GM20000 (cell line): ENCODE measurements at places on chromosomes 5 and 9.

GRCh38 chr9:115000217-115000639 is 69.8 kb upstream of the TNFSF8 start:
- no peak for DNase-seq

DNA sequence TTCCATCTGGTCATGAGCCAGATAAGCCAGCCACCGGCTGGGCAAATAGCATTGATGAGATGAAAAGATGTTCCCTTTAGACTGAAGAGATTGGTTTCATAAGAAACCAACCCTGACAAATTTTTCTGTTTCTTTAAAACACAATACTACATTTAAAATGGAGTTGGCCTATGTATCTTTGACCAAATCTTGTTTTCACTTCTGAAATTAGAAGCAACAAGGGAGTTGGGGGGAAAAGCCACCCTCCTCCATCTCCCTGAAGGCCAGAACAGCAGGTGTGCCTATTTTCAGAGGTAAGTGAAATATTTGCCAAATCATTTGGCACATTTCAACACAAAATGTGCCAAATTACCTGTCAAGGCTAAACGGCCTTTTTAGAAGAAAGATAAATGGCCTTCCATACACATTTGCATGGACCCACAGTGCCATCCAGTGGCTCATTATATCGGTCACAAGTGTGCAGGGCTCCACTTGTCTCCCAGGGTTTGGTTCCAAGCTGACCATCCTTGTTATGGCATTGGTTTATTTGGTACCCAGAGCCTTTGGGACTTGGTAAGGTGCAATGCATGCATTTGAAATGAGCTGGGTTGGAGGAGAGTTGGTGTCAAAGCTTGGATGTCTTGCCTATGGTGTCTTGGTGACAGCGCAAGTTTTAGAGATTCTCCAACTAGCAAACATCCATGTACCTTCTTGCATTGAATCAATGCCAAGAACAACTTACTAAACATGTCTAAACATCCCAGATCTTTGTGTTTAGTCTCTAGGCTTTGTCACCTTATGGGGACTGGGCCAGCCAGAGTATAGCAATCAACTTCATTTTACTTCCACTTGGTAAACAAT is 372.0 kb upstream of the KIF2A start:
- peak; percentile 25 for DNase-seq

DNA sequence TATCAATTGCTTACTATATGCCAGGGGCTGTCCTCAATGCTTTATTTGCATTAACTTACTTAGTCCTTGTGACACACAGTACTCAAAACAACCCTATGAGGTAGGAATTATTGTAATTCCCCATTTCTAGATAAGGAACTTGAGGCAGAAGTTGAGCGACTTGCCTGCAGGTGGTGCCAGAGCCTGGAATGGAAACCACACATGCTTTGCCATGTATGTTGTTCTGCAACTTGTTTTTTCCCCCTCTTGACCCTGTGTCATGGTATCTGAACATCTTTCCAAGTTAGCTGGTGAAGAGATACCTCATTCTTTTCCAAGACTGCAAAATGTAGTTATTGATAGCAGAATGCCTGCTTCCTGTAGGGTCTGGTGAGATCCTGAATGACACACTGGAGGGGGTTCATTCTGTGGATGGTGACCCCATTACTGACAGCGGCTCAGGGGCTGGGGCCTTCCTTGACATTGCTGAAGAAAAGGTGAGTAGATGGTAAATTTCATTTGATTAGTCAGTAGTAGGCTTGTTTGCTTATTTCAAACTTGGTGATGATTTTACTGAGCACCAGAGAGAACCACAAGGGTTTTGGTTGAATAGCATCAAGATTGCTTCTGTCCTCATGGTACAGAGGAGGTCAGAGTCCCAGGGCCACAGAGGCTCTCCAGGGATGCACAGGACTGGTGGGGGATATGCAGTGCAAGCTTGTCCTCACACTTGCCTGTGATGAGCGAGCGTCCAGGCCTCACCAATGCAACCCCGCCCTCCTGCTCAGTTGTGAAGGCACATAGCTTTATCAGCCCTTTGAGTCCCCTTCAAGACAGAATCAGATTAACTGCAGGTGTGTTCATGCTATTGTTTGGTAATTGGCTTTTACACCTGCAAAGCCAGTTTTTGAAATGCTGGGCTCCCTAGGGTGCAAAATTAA is 57.0 kb downstream of the COL15A1 start:
- peak; percentile 64 for DNase-seq

GRCh38 chr5:77356740-77357139 is 135.4 kb downstream of the WDR41 start:
- peak; percentile 60 for DNase-seq

DNA sequence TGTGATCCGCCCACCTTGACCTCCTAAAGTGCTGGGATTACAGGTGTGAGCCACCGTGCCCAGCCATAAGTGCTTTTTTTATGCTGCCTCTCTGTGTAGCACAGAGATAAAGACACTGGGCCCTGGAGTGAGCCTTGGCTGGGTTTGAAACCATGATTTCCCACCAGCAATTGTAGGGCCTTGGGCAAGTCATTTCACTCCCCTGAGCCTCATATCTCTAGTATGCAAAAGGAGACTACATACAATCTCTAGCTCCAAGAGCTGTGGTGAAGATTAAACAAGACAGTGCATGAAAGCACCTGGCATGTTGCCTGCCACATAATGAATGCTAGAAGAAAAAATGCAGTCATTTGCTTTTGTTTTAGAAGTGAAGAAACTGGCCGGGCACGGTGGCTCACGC is 3.9 kb downstream of the FABP6 start:
- DNase-seq, result no peak

DNA sequence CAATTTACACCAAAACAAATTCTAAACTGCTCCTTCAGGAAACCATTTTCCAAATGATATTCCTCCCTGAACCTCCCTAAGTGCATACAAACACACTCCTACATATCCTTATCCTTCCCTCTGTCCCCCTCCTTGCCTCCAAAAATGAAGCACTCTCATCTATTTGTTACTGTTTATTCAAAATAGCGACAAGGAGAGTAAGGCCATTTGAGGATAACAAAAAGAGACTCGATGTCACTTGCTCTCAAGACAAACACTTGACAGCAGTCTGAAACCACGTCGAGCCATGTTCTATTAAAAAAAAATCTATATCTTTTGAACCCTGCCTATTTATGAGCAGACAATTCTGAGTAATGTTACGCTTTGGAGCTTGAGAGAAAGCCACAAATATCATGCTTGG is 547.9 kb downstream of the DTWD2 start:
- no peak for DNase-seq

DNA sequence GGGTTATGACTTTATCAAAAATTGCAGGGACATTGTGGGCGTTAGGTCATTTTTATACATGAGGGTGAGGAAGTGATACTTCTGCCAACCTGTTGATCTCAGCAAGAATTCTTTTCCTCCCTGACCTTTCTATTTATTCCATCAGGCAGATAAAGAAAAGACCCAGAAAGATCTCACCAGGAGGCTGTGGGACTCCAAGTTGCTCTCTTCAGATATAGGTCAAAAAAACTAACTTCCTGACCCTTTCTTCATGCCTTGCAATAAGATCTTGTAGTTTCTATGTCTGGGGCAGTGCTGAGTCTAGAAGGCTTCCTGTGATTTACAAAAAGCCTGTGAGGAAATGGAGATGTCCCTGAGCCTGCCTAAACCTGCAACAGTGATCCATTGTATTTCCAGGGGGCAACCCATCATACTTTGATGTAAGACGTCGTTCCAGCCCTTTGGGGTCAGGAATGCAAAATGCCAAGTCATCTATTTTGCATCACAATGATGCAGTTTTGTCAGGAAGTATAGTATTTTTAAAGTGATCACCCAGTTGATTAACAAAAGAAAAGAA is 22.0 kb upstream of the PIK3R1 start:
- DNase-seq, result no peak

GRCh38 chr9:110922145-110922544 is 116.1 kb downstream of the LPAR1 start:
- no peak for DNase-seq

- DNase-seq, result no peak
Observed at GRCh38 chr5:151696470-151697061, 9.9 kb upstream of the SPARC start.

DNA sequence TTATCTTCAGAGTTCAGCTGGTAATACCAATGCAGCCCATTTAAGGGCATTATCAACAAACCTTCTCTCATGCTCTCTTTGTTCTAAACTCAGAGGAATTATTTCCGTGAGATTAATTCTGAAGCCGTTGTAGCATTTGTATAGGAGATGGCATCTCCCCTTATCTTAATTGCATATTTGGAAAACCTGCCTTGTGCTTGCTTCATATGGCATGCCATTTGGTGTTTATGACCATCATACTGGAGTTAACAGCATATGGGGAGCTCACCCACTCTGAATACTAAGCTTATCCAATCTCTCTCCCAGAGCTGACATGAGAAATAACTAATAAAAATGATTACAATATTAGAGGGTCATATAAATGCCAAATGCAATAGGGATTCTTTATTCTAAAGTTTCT is 243.2 kb downstream of the BRINP1 start:
- DNase-seq, result no peak

- no peak for DNase-seq
Observed at GRCh38 chr5:159765760-159766517, 150.3 kb upstream of the ADRA1B start.

DNA sequence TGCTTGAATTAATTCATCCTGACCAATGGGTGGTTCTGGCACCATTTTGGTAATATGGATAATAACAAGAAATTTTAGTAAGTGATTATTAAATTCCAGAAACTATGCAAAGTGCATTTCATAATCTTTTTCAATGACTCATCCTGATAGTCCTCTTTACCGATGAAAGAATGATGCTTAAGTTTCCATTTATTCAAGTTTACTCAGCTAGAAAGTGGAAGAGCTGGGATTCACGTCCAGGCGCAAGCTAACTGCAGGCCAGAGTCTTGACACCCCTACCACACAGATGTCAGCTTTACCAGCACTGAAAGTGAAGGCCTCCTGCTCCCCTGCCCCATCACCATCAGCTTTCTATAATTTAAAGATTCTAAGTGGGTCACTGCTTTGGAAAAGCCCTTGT is 493.5 kb upstream of the WWC1 start:
- DNase-seq, result no peak

DNA sequence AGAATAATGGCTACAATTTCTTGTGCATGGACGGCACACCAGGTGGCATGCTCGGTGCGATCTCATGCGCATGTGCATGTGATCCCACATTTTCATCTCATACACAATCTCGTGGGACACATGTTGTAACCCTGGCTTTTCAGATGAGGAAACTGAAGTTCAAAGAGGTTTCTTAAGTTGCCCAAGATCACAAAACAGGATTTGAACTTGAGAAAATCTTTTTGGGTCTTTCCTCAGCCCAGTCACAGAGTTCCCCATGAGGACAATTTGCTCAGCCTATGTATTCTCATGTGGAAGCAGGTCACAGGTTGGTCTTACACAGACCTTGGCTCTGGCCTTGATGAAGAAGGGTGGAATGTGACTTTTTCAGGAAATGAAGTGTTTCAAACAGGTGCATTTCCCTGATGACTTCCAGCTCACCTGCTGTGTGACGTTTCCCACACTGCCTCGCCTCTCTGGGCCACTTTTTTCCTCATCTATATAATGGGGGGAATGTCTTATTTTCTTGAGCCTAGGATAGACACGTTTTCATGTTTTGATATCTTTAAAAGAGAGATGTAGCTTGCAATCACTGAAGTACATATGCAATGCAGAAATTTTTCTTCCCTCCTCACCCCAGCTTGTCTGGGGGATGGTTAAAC is 7.1 kb upstream of the ORM1 start:
- DNase-seq, result no peak

GRCh38 chr5:5046680-5047502 is 93.2 kb upstream of the ADAMTS16 start:
- DNase-seq, result peak; percentile 34

DNA sequence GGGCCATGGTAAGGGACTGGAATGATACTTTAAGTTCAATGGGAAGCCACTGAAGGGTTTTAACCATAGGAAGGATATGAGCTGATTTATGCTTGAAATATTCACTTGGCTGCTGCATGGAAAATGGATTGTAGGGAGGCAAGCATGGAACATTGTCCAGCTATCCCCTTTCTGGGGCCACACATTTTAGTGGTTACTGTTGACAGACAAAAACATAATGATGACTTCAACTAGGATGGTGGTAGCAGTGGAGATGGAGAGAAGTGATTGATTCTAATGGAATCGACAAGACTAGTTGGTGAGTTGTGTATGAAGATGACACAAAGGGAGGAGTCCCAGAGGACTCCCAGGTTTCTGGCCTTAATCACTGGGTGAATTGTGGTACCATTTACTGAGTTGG is 6.2 kb upstream of the FCHSD1 start:
- DNase-seq, result no peak

- DNase-seq, result no peak
Observed at GRCh38 chr5:110769000-110769681, 30.3 kb downstream of the SLC25A46 start.

GRCh38 chr5:42923710-42924109 is 112.0 kb upstream of the SELENOP start:
- no peak for DNase-seq

- no peak for DNase-seq
Observed at GRCh38 chr9:93579711-93580516, 3.5 kb downstream of the PHF2 start.

DNA sequence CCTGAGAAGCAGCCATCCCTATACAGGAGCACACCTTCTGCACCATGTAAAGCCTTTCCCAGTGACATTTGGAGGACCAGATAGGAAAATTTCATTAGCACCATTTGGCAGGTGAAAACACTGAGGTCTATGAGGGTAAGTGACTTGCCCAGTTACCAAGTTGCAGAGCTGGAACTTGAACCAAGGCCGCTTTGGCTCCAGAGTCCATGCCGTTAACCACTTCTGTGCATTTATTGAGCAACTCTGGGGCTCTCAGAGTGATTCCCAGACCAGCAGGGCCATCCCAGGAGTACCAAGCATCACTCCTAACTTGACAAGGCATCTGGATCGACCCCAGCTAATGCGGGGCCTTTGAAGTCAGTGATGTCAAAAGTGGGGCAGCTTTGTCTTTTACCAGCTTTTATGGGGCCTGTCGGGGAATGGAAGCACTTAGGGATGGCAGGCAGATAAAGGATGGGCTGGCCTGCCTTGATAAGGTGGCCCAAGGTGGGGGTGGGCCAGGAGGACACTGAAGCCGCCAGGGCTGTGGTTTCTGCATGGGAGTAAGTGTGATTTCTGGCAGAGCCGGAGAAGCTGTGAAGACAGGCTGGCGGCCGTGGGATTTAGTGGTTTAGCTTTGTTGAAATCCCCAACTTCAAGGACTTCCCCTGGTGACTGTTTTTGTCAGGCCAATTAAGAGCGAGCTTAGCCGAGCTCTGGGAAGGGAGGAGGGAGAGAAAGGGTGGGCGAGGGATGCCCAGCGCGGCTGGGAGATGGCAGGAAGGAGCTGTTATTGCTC is 127.3 kb downstream of the MACROH2A1 start:
- DNase-seq, result no peak

GRCh38 chr9:131826053-131826452 is 86.2 kb upstream of the RAPGEF1 start:
- no peak for DNase-seq

- no peak for DNase-seq
Observed at GRCh38 chr5:57007344-57007743, 55.4 kb upstream of the MIER3 start.

GRCh38 chr9:27261517-27262211 is 35.3 kb downstream of the EQTN start:
- DNase-seq, result no peak
